ENCODE measurements at places on chromosomes 7 and 10.

GRCh38 chr7:38274486-38274885 lies 1.1 kb upstream of the TARP start:
- DNase-seq, result no peak

- no peak for DNase-seq
These were observed 2.2 kb downstream of the IKZF1 start for GRCh38 chr7:50306494-50307367.

GRCh38 chr7:22542254-22542653 lies 42.3 kb upstream of the STEAP1B start:
- no peak for DNase-seq

GRCh38 chr10:69418052-69418752 lies 1.5 kb upstream of the TACR2 start:
- no peak for DNase-seq

DNA sequence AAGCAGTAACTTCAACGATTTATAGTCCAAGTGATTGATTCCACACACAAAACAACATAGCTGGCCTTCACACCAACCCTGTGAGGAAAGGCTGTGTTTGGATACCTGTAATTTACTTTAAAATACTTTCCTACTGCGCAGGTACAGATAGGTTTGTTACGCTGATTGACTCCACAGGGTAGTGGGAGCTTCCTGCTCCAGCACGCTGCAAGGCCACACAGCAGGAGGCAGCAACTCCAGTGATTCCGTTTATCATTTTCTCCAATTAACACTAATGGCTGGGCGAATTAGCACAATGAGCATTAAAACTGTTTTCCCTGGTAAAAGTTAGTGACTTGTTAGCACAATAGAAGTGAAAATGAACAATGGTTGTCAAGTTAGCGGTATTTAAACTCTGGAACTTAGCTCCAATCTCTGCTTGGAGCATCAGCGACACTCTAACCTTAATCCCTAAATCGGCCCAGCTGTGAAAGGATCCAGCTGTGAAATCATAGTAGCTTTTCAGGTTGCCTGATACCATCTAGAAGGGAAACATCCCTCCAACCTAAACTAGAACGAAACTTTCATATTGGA lies 959 bp downstream of the DCLRE1C start:
- no peak for DNase-seq

DNA sequence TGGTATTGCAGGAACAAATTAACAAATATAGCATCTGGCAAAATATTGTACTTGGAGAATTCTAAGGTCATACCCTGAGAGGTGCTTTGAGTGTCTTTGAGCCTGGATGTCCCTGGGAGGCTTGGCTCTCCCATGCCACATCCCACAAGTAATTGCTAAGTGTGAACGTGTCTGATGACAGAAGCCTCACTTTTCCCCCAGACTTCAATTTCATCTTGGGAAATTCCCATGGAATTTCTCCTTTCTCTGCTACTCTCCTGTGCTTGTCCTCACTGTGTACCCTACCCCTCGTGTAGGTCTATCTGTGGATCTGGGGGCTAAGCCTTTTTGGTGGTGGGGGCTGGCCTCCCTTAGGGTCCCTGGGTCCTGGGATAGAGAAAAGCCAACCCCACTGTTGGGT lies 293.3 kb downstream of the TCF7L2 start:
- DNase-seq, result no peak

DNA sequence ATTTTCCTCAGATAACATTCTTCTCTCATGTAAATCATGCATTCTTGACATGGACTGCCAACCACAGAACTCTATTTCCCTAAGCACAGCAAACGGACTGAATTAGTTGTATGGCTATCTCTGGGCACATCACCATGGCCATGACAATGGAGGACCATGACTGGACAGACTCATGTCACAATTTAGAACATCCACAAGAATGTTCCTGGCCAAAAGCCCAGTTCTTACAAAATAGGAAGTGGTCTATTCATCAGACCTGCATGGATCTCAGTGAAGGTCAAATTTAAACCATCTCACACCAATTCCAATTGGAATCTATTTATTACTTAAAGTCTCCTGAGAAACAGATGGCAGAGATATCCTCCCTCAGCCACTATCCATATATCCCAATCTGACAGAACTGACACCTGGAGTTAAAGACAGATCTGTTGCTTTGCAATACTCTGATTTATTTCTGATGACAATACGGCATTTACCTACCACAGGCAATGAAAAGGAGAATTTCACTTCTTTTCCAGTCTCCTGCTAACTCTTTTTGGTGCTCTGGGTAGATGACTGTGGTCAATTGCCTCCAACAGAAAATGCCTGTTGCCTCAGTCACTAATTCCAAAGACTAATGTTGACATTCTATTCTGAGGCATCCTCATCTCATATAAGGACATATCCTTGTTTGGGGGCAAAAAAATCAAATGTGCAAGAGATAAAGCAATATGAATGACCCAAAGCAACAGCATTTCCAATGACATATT lies 254.8 kb downstream of the HTR7 start:
- DNase-seq, result no peak

GRCh38 chr7:17333221-17333620 lies 34.8 kb downstream of the AHR start:
- DNase-seq, result no peak

DNA sequence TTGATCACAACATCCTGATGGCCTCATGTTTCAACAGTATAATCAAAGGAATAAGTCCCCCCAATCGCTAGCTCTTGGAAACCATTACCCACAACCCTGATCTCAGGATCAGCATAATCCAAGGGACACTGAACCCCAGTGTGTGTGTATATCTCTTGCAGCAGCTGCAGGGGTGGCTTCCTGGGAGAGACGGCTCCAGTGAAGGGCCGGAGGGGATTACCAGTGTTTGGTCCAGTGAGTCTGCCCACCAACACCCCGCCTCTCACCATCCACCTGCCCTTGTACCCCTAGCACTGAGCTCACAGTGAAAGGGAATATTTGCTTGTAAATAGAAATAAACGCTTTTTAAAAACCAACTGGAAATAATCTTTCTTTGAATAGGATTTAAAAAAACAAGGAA lies 63.1 kb downstream of the FAM53B start:
- DNase-seq, result no peak

DNA sequence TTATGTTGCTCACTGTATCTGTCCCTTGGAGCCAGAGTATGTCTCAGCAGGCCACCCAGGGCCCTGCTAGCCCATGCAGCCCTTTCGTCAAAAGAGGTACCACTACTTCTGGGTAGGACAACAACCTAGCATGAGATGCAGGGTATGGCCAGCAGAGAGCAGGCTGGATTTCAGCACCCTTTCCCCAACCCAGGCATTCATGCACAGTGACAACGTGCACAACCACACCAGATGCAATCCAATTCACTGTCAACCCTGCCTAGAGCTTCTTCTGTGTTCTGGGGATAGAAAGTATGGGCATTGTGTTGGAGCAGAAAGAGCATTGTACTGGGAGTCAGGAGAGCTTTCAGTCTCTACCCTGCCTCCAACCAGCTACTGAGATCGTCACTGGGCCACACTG lies 37.9 kb downstream of the JAZF1 start:
- DNase-seq, result no peak

- DNase-seq, result no peak
These were observed 44.5 kb upstream of the PIK3CG start for GRCh38 chr7:106820321-106821217.

- DNase-seq, result no peak
These were observed 81.7 kb downstream of the GPR85 start for GRCh38 chr7:113004726-113005454.

DNA sequence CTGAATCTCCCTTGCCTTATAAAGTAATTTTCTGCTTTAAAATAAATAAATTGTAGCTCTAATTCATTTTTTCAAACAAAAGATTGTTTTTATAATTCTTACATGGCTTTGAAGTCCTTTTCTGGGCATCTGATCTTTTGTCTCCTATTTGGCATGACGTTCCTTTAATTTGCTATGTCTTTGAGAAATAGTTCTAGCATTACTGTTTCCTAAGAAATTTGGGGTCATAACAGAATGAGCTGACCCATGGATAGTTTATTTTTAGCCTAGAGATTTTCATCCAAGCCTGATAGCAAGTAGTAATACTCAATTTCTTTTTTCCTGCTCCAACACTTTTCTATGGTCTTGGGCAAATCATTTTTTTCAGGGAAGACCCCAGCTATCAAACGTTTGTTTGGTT lies 31.4 kb downstream of the CCDC71L start:
- no peak for DNase-seq

- no peak for DNase-seq
These were observed 32.4 kb upstream of the SMKR1 start for GRCh38 chr7:129469930-129470329.

DNA sequence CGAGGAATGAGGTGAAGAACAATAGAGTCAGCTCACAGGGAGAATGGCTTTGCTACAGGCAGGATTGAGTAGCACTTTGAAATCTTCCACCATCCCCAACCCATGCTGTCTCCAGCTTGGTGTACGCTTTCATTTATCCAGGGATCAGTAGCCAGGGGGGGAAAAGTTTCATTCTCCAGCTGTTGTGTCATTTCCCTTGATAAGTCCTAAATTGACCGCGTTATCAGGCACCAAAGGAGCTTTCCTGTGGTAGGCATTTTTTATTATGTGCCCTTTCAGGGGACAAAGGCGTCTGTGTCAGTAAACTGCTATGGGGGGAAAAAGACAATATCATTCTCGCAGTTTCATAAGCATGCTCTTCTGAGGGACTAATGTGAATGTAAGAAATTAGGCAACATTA lies 106.6 kb upstream of the YAE1 start:
- DNase-seq, result no peak

DNA sequence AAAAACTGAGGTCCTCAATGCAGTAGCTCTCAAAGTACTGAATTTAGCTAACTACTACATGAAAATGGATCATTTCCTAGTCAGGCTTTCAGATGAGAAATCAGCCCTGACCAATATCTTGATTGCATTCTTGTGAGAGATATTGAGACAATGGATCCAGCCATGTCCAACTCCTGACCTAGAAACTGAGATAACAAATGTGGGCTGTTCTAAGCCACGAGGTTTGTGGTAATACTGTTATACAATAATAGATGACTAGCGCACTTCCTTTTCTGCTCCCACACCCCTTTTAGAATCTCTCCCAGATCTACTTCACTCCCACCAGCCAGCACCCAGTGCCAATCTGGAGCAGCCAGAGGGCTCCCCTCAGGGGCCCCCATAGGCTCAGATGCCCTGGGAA lies 209.3 kb upstream of the KMT2E start:
- no peak for DNase-seq

- no peak for DNase-seq
These were observed 34.0 kb upstream of the CNPY1 start for GRCh38 chr7:155580367-155580766.

DNA sequence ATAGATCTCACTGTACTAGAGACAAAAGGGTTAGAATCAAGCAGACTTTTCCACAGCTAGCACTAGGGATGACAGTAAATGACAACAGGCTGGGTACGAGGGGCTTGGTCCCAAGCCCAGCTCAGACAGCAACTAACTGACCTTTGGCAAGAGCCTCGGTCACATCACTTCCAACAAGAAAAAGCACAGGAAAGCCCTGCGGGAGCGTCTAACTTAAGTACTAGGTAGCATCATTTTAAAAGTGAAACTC lies 22.8 kb downstream of the CALML3 start:
- no peak for DNase-seq

GRCh38 chr7:5665094-5666025 lies 116.1 kb downstream of the RNF216 start:
- DNase-seq, result no peak

DNA sequence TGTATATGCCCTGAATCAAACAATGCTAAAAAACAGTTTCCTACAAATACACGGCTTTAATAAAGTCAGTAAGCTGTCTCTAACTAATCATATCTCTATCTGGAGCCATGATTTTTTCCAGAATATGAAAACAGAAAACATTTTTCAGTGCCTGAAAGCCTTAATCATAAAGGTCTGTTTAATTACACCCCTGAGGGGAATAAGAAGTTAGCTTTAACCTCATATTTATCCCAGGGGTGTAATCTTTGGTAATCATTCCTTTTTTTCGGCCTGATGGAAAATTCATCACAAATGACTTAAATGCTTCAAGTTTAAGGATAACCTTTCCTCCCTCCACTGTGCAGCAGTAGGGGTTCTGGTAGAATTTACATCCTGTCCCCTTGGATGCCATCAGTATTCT lies 124.2 kb downstream of the ATE1 start:
- no peak for DNase-seq

- DNase-seq, result no peak
These were observed 195.6 kb downstream of the ELFN1 start for GRCh38 chr7:1865571-1866255.

GRCh38 chr10:96406091-96406490 lies 47.3 kb upstream of the OPALIN start:
- DNase-seq, result no peak

DNA sequence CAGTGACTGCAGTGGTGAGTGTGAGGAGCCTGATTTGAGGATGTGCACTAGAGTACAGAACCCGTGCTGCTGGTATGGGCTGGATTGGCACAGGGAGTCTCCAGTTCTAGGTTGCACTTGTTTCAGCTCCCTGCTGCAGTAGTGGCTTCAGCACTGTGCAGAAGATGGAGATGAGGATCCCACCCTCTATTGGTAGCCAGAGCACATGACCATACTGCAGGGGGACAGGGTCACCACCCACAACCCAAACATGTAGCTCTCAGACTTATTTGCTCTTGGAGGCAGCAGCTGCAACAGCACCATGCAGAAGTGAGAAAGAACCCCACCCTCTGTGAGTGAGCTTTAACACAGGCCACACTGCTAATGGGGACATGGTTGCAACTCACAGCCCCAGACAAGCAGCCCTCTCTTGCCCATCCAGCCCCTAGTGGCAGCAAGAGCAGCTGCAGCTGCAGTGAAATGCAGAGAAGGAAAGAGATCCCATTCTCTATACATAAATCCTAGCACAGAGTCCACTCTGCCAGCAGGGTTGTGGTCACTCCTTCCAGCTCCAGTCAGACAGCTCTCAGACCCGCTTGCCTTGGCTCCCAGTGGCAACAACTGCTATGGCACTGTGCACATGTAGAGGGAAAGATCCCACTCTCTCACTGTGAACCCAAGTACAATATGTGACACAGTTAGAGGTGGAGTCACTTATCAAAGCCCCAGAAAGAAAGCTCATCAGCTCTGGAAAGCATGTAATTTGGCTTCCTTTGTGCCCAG lies 51.4 kb upstream of the SCIN start:
- DNase-seq, result no peak

- no peak for DNase-seq
These were observed 43.4 kb downstream of the ZNF117 start for GRCh38 chr7:64947252-64948000.
